Stimulated activated CD4-positive, alpha-beta T cell treated with anti-CD3 and anti-CD28 coated beads, Interleukin-1b, Interleukin-23, amount 100 ng/mL, for 4 hours (primary cell): ENCODE measurements at places on chromosomes 4 and X.

GRCh38 chrX:103446665-103447302 lies 70.4 kb downstream of the BEX3 start:
- DNase-seq, result no peak

GRCh38 chr4:86092684-86093083 lies 267.2 kb downstream of the MAPK10 start:
- no peak for DNase-seq

- no peak for DNase-seq
Observed at GRCh38 chr4:24643774-24644520, 59.6 kb upstream of the DHX15 start.

DNA sequence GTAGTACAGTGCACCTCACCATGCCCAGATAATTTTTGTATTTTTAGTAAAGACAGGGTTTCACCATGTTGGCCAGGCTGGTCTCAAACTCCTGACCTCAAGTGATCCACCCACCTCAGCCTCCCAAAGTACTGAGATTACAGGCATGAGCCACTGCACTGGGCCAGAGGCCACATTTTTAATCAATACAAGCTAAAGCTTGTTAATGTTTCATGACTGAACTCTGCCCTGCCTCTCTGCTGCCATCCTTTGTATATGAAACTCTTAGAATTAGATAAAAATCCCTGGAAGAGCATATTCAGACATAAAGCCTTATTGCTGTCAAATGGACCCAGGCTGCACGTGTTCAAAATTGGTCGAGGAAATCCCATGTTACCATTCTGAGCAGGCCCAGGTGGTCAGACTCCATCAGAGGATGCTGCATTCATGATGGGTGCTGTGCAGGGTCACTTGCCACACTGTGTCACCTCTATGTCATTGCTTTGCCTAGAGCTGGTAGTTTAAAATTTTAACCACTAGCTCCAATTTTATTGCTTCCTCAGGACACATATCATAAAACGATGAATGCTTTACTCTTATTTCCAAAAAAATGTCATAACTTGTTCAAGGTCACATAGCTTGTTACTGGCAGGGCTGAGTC lies 45.2 kb downstream of the LNX1 start:
- no peak for DNase-seq

DNA sequence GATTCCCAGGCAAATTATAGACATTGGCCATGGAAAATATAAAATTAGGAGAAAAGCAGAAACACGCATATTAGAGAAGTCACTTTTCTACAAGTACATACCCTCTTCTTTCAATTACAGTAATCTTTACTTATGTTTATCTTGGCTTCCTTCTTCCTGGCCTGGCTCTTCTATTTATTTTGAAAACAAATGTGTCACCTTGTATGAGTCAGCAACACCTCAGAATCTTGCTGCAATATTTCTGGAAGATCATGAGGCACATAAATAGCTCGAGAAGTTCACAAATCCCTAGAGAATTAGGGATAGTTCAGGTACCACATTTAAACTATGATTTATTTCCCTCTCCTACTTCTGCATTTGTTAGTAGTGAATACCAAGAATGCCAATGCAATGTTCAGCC lies 124.6 kb downstream of the ANOS1 start:
- DNase-seq, result no peak

GRCh38 chr4:117660668-117661067 lies 373.6 kb upstream of the NDST3 start:
- no peak for DNase-seq

- DNase-seq, result no peak
Observed at GRCh38 chr4:85946821-85947220, 413.0 kb downstream of the MAPK10 start.

GRCh38 chr4:127686658-127687057 lies 43.5 kb upstream of the SLC25A31 start:
- no peak for DNase-seq

DNA sequence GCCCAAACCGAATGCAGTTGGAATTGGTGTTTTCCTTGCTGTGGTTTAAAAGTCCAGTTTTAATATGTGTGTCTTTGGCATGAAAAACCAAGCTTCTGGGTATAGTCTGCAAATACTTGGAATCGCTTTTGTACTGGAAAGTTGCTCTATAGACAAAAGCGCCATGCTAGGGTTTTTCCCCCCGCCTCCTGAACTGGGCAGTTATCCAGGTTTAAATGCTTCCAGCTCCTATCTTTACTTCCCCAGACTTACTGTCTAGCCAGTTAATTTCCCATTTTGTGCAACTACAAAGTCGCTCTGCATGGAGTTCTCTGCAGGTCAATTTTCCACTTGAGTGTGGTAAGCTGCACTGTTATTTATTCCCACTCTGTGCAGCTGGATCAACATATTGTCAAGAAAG lies 2.7 kb downstream of the RASL11B start:
- no peak for DNase-seq

DNA sequence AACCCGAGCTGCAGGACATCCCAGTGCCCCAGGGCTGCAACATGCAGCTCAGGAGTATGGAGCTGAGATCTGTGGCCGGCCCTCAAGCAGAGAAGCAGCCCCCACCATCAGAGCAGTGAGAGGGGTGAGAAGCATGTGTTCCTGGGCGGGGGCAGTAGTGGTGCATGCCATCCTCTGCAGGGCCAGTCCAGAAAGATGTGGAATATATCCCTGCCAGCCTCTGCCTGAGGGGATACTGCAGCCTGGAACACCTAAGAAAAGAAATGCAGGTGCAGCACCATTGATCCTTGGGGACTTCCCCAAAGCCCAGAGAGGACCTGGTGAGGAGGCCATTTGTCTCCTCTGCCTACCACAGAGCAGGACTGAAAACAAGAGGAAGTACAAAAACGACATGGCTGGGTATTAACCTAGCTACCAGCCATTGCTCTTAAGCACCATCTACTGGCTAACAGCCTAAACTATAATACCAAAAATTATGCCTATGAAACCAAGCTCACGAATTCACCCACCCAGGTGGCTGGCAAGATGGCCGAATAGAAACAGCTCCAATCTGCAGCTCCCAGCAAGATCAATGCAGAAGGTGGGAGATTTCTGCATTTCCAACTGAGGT lies 158.8 kb downstream of the ADGRA3 start:
- no peak for DNase-seq

GRCh38 chrX:17476411-17476810 lies 101.4 kb downstream of the NHS start:
- no peak for DNase-seq

- no peak for DNase-seq
Observed at GRCh38 chrX:156002507-156002906, 5.0 kb downstream of the IL9R start.

DNA sequence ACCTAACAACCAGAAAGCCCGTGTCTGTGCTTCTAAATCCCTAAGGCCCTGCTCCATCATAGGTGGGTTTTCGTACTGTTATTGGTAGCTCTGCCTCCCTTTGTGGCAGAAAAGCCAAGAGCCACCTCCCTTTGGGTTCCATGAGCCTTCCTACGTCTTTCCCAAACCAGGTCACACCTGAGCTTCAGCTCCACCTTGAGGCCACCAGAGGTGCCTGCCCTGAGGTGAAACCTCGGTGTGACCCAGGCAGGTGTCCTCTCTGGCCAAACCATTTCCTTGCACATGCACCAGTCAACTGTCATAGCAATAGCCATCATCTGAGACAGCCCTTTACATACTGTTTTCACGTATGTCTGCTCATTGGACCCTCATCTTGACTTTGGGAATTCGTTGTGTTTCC lies 188.0 kb upstream of the RBPJ start:
- DNase-seq, result no peak

- no peak for DNase-seq
Observed at GRCh38 chr4:175767150-175767549, 44.9 kb downstream of the GPM6A start.

GRCh38 chr4:145820407-145820806 lies 118.2 kb downstream of the ZNF827 start:
- no peak for DNase-seq

DNA sequence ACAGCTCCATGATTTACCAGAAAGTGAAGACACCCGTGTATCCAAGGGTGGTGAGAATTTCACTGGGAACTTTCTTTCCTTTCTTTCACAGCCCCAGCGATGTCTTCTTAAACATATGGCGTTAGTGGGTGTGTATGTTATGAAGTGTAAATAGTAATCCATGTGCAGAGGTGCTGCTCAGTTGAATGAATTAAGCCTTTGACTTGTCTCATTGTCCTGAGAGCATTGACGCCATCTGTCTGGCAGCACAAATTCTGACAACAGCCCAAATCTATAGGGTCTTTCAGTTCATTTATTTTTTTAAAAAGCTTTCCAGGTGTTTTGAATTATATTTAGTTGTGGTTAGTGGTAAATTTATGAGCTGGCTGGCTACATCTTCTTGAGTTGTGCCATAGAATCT lies 69.4 kb downstream of the CLCN5 start:
- DNase-seq, result no peak

DNA sequence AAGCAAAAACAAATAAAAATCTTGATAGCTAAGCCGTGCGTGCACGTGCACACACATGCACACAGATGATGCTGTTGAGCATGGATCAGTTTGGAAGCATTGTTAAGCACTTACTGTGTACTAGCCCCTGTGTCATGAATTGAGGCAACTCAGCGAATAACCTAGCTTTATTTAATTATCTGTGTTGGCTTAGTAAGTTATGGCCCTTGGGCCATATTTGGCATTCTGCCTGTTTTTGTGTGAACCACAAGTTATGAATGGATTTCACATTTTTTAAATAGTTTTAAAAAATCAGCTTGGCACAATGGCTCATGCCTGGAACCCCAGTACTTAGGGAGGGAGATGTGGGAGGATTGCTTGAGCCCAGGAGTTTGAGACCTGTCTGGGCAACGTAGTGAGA lies 113.6 kb upstream of the CBLL2 start:
- DNase-seq, result no peak

DNA sequence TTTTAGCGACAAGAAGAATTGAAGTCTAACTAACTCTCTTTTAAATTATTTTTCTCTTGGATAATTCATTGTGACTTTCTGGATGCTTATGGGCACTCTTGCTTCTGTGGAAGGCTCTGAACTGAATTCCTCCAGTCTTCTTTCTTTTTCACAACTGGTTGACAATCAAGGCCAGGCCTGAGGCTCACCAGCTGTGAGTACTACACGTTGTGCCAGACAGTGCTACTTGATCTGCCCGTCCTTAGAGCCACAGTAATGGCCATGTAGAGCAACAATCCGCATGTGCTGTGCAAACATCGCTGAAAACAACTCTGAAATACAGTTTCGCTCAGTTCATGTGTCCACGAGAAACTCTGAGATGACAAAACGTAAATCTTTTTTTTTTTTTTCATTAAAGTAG lies 1336.3 kb upstream of the AGA start:
- DNase-seq, result no peak

DNA sequence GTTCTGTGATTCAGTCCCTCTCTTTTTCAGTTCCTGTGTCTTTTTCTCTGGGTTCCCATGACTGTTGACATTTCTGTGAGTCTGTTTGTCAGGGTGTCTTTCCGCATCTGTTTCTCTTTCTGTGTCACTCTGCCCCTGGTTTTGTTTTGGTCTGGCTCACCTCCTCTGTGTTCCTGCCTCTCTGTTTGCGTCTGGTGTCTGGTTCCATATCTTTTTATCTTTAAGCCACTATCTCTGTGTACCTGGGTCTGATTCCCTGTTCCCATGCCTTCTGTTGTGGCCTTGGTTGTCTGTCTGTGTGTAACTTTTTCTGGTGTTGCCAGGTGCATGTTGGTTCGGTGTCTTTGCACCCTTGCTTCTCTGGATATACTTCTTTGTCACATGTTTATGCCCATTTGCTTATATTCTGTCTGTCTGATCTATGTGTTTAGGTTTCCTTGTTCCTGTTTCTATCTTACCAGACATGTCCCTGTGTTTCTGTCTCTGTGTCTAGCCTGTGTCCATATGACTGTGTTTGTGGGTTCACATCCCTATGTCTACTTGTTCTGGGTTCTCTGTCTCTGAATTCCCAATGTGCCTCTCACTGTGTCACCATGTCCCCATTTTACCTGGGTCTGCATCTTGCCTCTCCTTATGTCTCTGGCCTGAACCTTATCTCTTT lies 50.2 kb downstream of the ITIH6 start:
- DNase-seq, result no peak

DNA sequence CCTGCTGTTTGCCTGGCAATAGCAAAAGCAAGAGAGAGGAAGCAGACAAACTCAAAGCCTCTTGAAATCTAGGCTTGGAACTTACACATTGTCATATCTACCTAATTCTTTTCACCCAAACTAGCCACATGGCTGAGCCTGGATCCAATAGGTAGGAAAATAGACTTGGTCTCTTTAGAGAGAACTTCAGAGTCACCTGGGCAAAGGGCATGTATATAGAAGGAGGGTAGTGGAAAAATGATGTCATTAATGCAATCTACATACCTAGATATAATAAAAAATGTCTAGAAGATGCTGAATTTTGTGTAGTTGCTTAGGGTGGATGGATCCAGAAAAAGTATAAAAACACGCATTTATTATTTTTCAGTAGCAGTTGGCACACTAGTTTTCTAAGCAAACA lies 237.0 kb upstream of the GEMIN8 start:
- DNase-seq, result no peak

GRCh38 chrX:103877571-103877970 lies 45.5 kb upstream of the RAB9B start:
- no peak for DNase-seq

GRCh38 chr4:81486502-81486901 lies 14.8 kb upstream of the RASGEF1B start:
- no peak for DNase-seq

DNA sequence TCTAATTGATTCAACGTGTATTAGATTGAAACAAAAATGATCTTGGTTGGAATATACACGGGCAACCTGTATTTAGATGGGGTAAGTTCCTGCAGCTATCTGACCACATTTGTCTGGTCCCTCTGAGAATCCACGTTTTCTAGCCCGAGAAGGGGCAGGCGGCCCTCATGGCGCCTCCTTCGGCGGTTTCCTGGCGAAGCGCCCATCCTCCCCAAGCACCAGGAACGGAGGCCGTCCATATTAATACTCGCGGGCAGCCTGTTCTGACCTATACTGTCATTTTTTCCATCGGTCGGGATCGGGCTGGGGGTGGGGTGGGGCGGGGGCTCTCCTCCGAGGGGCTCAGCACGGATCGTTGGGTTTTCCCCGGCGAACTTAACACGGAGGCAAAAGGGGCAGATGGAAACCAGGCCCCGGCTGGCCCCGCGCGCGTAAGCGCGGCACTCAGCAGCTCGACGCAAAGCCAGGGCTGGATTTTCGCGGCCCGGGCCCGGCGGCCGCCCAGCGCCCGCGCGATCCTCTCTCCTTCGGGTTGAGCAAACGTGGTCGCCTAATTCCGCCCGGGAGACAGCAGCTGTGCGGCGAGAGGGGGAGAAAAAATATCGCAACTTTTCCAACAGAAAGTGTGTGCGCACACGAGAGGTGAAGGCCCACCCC lies 77.2 kb upstream of the BCOR start:
- peak; percentile 49 for DNase-seq

- DNase-seq, result no peak
Observed at GRCh38 chr4:138400543-138400942, 158.4 kb upstream of the SLC7A11 start.

GRCh38 chr4:160184884-160185283 lies 1082.0 kb downstream of the RAPGEF2 start:
- no peak for DNase-seq

DNA sequence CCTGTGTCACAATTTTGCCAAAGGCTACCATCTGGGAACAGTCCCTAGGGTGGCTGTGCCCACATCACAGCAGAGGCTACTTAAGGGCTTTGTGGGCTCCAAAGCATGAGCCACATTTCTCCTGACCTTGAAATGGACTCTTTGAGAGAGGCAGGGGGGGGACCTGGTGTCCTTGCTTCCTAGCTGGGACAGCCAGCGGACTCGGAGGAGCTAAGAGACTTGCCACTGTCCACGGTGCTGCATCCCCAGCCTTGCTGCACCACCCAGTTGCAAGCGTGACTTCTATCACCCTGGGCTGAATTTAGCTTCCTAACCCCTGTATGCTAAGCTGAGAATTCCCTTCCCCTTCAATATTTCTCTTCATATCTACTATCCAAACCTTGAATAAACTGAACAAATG lies 99.0 kb downstream of the PHKA2 start:
- no peak for DNase-seq
